ENCODE measurements at places on chromosomes 3 and 15.

GRCh38 chr3:53719796-53720195 is 126.4 kb downstream of the CHDH start:
- DNase-seq = no peak

DNA sequence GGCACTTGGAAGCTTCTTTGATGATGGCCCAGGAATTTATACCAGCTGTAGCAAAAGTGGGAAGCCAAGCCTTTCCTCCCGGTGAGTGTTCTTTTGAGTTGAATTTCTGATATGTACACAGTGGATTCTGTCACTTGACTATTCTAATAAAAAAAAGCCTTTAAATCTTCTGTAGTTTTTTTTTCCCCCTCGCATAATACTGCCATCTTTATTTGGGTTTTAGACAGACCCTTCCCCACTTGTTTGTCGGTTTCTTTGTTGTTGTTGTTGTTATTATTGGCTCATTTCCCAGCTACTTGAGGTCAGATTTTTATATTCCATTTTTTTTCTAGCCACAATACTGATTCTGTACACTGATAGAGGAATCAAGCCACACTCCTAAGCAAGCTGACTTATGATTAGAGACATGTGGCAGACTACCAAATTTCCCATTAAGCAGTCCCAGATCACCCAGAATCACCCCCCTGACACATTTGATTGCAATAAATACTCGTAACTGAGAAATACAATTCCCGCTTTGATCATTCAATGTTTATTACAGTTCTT is 122.4 kb upstream of the IL12A start:
- no peak for DNase-seq

DNA sequence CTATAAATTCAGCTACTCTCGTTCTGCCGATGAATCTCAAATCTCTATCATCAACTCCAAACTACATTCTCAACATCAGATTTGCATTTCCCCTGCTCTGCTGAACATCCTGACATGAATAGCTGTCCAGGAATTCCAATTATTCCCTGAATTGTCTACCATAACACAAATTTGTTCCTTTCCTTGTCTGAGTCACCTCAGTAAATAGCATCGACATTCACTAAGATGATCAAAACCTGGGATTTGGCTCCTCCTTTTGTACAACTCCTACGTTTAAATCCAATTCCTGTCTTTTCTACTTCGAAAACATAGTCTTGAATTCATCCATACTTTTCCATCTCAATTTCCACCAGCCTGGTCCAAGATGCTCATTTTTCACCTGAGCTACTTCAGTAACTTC is 107.0 kb downstream of the GREM1 start:
- DNase-seq = no peak

DNA sequence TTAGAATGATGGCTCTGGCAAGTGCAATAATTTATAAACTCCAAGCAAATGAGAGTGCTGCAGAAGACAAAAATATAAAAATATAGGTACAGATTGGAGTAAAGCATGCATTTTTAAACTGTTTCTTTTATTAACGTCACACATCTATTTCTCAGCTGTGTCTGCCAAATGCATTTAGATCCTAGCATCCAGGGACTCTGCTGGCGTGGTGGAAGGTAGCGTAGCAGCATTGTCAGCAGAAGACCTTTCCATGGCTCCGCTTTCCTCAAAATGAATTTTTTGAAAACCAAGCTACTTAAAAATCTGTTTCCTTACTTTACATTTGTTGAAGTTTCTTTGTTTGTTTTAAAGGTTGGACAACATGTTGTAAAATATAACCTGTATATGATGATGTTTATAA is 16.3 kb upstream of the ATP10A start:
- no peak for DNase-seq

DNA sequence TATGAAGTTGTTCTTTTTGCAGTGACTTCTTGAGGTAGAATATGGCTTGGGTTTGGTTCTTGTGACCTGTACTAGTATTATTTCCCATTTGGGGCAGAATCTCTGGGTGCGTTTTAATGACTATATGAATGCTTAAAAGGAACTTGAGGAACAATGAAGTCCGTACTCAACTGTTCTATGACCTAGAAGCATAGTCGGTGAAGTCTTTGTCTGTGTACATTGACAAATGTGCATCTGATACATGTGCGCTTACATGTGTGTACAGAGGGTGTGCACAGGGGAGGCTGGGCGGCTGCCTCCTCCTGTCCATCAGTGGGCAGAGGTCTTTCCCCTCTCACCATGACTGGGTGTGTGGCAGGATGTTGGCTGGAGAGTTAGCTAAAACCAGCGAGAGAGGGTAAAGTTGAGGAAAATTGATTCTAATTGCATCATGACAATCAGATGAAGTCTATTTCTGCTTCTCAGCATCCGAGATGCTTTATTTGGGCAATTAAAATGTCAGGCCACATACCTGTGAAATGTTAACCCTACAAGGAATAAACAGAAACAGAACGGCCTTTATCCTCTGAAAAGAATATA is 1.0 kb upstream of the NR2F2 start:
- DNase-seq = no peak

DNA sequence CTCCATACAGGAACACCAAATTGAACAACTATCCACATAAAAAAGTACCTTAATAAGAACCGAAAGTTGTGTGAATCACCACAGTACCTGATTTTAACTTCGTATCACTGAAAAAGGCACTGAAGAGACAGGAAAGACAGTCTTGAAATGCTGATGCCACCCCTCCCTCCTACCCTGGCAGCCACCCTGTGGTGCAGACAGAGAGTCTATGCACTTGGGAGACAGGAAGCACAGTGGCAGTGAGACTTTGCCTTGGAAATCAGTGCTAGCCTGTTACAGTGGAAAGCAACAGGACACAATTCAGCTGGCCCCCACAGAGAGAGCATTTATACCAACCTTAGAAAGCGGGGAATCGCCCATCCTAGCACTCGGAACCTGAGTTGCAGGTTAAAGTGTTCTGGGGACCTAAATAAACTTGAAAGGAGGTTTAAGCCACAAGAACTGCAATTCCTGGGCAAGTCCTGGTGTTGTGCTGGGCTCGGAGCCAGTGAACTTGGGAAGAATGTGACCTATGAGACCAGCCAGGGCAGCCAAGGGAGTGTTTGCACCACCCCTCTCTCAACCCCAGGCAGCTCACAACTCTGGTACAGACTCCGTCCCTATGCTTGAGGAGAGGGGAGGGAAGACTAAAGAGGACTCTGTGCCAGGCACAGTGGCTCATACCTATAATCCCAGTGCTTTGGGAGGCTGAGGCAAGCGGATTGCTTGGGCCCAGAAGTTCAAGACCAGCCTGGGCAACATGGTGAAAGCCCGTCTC is 240.1 kb downstream of the ISL2 start:
- DNase-seq = no peak

DNA sequence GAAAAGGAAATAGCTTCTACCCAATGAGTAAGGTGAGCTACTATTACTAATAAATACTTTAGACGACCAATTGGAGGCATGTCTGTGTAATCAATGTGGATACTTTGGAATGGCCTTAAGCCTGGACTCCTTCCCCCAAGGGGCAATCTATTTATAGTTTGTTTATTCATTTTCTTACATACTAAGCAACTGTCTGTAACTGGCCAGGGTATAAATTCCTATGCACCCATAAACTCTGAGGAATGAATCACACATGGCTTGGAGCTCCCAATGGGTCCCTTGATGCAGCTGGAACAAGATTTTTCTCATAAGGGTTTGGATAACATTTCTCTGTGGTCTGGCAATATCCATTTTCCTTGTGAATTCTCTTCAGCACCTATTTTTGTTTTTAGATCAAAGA is 506.8 kb downstream of the EDEM1 start:
- no peak for DNase-seq

DNA sequence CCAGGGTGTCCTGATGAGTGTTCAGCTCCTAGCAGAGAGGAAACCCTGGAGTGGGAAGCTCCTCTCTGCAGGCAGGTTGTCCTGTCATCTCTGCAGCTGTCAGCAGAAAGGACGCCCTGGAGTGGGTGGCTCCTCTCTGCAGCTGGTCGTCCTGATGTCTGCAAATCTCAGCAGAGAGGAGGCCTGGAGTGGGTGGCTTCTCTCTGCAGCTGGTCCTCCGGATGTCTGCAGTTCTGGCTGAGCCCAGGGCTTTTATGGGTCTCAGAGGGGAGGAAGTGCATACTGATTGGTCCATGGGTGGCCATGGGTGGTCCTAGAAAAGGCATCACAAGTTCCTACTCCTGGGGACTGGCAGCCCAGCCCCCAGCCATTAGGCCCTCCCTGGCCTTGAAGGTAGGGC is 102.6 kb upstream of the BNIP2 start:
- DNase-seq = no peak

GRCh38 chr15:57015897-57016296 is 97.5 kb downstream of the TCF12 start:
- no peak for DNase-seq

GRCh38 chr15:92599394-92599970 is 56.1 kb downstream of the FAM174B start:
- no peak for DNase-seq

- DNase-seq = no peak
These were observed 185.8 kb upstream of the POU1F1 start for GRCh38 chr3:87462228-87462627.

DNA sequence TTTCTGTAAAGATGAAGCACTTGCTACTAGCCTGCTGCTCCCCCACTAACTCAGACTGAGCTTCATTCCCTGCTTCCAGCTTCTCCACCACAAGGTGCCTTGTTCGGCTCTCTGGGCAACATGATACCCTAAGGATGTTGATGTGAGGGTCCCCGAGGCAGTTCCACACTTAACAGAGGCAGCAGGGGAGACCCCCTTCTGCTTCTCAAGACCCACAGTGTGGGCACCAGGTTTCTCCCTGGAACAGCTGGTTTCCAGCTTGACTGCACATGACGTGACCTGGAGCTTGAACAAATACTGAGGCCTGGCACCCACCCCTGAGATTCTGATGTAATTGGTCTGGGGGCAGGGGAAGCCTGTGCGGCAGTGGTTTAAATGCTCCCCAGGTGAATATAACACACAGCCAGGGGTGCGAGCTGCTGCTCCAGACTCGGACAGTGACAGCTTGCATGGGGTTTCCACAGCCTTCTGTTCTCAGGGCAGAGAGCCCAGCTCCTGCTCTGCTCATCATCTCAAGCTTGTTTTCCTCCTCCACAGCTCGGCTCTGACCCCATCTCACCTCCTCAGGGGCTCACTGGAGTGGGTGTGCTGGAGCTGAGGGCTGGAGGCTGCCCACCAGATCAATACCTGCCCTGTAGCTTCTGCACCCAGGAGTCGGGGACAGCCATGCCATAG is 95.0 kb upstream of the HACD2 start:
- no peak for DNase-seq

Measured in CD4-positive, alpha-beta memory T cell (primary cell).